Stimulated activated CD4-positive, alpha-beta T cell treated with anti-CD3 and anti-CD28 coated beads, Interleukin-12 subunit alpha, Interleukin-12 subunit beta, amount 100 ng/mL, for 24 hours (primary cell): ENCODE measurements at places on chromosomes 4 and X.

DNA sequence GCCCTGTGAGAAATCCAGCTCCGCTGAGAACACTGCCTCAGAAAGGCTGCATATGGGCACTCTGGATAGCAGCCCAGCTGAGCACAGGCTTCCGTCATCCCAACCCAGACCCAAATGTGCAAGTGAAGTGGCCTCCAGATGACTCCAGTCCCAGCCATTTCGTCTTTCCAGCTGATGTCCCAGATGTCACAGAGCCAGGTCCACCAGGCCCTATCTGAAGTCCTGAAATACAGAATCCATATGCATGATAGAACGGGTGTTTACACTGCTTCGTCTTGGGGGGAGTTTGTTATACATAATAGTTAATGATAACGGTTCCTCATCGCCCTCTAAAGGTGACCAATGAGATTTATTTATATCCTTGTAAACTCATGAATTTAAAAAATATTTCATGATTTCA is 72.6 kb upstream of the TRIM2 start:
- DNase-seq, result no peak

DNA sequence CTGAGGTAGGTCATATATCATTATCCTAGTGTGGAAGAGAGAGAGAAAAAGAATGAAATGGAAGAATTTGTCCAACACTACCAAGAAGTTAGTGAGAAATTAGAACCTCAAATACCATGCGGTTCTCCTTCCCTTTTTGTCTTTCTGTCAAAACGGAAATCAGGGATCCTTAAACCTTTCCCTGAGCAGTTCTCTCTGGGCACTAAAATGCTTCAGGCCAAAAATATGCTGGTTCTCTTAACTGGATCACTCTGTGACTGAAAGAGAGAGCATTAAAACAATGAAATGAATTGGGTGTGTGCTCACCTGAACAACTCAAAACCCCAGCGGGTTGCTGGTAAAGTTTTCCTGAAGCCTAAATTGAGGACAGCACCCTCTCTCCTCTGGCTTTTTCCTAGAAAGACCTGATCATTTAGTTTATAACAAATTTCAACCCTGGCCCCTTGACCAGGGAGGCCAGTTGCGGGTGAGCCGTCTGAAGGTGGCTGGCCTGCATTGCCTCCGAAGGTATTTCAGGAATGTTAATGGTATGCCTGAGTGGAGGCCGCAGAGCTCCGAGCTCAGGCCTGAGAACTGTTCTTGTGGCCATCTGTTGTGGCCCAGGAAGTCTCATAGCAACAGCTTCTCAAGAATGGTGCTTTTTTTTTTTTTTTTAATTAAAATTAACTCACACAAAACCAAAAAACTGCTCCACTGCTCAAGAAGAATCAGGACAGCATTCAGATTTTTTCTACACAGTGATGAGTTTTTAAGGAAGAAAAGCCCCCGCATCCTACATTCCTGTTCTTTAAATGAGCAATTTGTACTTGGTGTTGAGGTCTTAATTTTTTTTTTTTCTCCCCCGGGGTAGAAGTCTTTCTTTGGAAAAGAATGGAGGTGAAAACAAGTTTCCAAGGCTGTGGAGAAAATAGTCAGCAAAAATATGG is 155.1 kb downstream of the SHROOM3 start:
- DNase-seq, result no peak

DNA sequence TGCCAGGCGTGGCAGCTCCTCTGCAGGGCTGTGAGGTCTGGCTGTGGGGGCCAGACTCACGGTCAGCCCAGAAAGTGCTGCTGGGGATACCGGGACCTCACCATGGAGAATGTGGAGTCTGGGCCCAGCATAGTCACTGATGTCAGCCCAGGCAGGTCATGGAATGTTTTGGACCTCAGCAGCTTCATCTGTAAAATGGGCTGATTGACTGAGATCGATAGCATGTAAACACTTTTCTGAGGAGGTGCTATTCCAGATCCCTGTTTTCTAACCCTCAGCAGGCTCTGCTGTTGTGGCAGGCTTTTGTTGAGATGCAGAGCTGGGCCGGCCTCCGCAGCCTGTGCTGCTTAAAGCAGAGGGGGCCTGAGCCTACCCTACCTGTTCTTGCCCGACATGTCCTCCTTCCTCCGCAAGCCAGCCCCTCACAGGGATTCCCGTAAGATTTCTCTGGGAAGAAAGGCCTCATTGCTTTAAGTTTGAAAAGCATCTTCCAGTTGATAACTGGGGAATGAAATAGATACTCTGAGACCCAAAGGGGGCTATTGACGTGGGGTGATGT is 38.3 kb upstream of the HGFAC start:
- no peak for DNase-seq

DNA sequence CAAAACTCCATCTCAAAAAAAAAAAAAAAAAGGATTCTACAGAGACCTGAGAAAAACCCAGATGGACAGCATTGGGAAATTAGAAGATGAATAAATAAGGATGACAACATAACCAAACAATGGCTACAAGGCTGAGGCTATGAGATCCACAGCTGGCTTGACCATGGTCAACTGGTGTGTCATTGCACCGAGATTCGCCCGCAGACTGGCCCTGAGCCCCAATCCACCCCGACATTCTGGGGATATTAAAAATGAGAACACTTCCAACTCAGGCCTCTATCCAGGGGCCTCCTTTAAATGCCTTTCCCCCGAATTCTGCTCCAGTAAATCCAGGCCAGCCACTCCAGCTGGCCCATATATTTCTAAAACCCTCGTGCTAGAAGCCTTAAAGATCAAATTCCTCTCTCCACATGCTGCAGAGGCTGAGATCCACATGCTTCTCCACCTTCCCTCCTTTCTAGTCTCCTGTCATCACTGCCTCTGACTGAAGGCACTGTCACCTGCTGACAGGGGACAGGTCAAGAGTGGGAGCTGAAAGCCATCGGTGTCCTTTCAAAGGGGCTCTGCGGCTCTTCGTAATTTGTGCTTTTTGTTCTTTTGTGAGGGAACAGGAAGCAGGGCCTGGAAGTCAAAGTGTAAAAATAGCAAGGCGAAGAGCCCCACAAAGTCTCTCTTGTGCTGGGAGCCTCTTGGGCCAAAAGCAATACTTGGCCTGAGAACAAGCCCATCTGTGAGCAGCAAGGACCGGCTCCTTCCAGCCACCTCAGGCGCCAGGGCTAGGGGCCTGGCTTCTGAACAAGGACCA is 203.7 kb downstream of the NSUN7 start:
- DNase-seq, result no peak

GRCh38 chr4:80295336-80295735 is 28.9 kb downstream of the FGF5 start:
- no peak for DNase-seq
